ENCODE measurements at places on chromosomes 16 and 17.

DNA sequence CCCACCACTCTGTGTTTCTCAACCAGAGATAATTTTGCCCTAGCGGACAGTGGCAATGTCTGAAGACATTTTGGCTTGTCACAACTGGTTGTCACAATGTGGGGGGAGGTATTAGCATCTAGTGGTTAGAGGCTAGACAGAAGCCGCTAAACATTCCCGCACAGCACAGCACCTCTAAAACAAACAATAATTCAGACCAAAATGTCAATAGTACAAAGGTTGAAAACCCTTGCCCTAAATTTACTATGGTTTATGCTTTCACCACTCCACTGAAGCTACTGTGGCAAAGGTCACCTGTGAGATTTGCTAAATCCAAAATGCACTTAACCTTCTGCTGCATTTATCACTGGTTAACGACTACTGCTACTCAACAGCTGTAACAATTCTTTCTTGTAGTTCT is 14.1 kb downstream of the NUP88 start:
- DNase-seq, result no peak

DNA sequence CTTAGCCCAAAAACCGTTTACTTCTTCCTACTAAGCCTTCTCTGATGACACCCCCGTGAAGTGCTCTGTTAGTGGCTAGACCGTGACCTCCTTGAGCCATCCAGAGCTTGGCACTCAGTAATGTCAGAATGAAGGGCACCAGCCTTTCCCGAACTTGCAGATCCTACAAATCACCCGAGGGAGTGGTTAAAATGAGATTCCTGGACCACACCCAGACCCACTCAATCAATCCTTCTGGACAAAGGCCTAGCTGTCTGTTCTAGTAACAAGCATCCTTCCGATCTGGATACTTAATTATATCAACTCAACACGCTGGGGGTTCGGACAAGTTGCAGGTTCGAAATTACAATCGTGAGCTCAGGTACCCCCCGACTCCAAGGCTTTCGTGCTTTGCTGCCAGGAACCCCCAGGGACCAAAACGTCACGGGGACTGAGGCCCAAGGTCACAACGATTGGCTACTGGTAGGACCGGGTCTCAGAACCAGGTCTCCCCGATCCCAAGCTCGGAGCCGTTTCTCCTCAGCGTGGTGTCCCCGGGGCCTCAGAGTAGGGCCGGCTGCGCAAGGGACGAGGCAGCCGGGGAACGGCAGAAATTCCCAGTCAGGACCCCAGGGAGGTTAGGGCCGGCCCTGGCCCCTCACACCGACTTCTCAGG is 527 bp downstream of the CIAPIN1 start:
- DNase-seq, result peak; percentile 12

DNA sequence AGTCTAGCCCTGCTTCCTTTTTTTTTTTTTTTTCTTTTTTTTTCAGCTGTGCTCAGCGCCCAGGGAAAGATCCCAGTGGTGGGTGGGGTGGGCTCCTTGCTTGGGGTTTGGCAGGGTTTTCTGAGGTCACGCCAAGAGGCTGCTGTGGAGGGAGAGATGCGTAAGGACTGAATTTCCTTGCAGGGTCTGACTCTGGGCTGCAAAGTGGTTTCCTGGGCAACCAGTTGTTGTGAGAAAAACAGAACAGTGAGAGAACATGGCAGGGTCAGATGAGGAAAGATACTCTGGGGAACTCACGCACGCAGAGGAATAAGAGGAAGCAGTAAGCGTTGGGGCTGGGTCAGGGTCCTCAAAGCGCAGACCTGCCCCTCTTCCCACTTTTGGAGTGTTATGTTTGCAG is 119.5 kb downstream of the IRF8 start:
- DNase-seq, result no peak

DNA sequence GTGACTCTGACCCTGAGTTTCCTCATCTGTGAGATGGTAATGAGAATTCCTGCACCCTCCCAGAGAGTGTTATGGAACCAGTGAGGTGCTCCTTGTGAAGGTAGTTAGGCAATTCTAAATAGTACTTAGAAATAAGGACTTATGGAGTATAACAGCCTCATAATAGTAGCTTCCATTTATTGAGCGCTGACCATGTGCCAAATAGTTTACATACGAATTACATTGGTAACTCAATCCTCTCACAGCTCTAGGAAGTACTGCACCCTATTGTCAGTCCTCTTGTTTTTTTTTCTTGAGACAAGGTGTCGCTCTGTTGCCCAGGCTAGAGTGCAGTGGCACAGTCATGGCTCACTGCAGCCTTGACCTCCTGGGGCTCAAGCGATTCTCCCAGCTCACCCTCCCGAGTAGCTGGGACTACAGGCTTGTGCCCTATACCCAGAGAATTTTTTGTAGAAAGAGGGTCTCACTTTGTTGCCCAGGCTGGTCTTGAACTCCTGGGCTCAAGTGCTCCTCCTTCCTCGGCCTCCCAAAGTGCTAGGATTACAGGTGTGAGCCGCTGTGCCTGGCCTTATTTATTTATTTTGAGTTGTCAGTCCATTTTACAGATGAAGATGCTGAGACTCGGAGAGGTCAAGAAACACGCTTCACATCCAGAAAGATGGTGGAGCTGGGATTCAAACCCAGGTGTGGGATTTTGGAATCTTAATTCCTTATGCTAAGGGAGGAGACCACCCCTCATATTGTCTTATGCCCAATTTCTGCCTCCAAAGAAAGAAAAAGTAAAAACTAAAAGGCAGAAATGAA is 2.9 kb downstream of the TNS4 start:
- no peak for DNase-seq

DNA sequence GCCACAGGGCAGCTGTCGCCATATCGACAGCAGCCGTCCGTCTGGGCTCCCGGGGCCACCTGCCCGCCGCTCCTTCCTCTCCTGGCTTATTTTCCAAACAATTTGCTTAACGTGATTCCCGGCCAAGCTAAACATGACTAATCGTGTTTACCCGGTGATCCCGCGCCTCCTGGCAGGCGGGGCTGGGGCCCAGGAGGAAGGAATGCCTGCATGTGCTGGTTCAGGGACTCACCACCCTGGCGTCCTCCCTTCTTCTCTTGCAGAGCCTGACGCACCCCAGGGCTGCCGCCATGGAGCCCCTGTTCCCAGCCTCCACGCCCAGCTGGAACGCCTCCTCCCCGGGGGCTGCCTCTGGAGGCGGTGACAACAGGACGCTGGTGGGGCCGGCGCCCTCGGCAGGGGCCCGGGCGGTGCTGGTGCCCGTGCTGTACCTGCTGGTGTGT is 6.1 kb downstream of the SSTR5 start:
- no peak for DNase-seq

DNA sequence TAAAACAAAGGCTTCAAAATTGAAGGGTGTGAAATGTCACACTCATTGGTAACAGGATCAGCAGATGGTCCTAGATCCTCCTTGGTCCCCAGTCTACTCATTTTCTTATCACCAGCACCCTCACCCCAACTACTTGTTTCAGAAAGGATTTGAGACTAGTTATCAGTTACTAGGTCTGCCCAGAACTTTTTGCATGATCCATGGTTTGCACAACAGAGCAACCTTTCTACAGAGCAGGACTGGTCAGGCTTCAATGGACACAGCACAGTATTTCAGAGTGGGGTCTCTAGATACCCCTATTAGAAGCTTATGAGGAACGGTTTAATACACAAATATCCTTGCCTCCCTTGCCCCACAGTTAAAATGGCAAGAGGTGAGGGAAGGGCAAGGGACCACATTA is 25.6 kb downstream of the TTC19 start:
- DNase-seq, result no peak

DNA sequence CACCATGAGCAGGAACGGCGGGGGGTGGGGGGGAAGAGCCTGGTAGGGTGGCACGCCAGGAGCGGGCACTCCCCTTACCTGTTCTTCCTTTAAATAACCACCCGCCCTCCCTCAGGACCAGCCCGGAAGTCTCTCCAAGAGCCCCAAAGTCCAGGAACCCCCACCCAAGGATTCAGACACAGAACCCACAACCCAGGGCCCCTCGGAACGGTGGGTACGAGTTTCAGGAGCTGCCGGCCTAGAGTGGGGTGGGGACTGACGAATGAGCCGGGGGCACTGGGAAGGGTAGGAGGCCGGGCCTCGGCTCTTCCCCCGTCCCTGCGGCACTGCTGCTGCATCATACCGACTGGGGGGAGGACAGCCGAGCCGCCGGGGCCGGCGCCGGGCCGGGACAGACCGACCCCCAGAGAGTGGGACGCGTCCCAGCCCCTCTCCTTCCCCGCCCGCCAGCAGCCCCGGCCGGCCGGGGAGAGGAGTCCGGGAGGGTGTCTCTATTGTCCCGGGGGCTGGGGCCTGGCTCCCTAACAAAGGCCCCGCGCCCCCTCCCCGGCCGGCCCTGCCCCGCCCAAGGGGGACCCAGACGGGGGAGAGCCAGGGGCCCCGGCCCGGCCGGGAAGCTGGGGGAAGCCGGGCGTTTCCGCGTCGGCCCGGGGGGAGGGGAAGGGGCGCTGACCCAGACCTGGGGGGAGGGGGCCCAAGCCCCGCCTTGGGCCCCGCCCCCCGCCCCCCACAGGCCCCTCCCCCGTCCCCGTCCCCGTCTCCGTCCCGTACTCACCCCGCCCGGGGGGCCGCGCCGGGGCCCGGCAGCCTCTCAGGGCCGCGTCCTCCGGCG is 747 bp downstream of the ATXN7L3 start:
- DNase-seq, result peak; percentile 59

DNA sequence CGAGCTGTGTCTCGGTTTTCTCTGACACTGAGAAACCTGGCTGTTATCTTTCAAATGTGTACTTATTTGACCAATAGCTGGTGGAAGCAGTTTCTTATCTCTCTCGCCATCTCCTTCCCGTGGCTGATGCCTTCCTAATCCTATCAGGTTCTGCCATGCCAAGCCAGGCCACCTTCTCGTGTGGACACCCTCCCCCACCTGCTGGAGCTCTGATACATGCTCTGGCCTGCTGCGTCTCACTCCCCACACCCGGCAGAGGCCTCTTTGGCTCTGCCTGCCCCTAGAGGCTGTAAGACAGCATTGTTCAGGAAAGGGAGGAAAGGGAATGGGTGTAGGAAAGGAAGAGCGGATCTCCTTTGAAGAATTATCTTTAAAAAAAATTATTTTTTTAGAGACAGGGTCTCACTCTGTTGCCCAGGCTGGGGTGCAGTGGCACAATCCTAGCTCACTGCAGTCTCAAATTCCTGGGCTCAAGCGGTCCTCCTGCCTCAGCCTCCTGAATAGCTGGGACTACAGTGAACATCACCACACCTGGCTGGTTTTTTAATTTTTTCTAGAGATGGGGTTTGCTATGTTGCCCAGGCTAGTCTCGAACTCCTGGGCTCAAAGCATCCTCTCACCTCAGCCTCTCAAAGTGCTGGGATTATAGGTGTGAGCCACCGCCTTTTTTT is 7.5 kb upstream of the ARMC5 start:
- DNase-seq, result no peak

GRCh38 chr16:22372882-22373661 is 1.3 kb downstream of the CDR2 start:
- DNase-seq, result no peak

- no peak for DNase-seq
These were observed 28.9 kb downstream of the WNT3 start for GRCh38 chr17:46789610-46790009.

DNA sequence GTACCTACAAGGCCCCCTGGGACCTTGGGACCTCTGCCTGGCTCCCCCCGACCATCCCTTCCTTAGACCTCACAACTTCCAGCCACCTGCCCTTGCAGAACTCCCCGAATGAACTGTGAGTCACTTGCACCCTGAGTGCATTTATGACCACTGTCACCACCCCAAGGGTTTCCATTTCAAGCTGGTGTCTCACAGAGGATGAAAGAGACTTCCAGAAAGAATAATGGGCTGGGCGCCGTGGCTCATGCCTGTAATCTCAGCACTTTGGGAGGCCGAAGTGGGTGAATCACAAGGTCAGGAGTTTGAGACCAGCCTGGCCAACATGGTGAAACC is 124.5 kb upstream of the CIBAR2 start:
- DNase-seq, result no peak

DNA sequence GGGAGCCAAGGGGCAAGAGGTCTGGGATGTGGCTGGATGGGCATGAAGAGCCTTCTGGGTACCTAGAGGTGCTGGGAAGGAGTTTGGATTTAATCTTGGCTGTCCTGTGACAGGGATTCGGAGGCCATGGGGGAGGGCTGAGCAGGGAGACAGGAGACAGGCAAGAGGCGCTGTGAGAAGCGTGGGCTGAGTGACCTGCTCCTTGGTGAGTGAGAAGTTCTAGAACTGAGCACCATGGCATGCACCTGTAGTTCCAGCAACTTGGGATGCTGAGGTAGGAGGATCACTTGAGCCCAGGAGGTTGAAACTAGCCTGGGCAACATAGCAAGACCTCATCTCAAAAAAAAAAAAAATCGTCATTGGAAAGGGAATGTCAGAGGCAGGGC is 78.3 kb upstream of the PLCG2 start:
- DNase-seq, result no peak

- DNase-seq, result no peak
These were observed 169.1 kb downstream of the XYLT1 start for GRCh38 chr16:17301593-17302135.

DNA sequence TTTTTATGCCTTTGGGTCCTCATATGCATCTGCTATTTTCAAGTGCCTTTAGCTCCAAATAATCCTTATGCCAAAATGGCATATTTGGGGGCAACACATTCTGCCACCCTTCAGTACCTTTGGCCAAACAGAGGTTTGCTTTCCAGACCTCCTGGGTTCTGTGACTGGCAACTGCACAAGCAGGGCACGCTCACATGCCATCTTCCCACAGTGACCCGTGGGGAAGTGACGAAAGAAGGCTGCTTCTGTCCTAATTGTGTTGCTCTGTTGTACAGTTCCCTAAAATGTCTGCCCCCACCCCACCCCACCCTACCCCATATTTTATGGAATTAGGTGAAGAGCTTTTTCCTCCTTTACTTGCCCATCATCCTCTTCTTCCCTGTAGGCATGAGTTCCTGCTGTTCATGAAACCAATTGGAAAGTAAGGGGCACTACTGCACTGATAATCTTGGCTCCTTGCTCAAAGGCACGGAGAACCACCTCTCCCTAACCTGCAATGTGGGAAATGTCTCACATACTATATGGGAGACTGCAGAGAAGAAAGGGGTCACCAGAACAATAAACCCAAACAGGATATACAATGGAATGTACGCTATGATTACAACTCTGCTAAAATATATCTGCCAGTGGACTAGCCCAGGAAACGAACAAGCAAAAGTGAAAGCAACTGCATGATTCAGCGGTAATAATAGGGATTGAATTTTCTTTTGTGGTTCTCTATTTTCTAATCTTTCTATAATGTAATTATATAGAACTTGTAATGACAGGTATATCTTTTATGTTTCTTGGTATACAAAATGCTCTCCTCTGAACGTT is 3.3 kb upstream of the SLFN12L start:
- DNase-seq, result peak; percentile 45

GRCh38 chr17:62696256-62696655 is 68.8 kb downstream of the MRC2 start:
- DNase-seq, result no peak

DNA sequence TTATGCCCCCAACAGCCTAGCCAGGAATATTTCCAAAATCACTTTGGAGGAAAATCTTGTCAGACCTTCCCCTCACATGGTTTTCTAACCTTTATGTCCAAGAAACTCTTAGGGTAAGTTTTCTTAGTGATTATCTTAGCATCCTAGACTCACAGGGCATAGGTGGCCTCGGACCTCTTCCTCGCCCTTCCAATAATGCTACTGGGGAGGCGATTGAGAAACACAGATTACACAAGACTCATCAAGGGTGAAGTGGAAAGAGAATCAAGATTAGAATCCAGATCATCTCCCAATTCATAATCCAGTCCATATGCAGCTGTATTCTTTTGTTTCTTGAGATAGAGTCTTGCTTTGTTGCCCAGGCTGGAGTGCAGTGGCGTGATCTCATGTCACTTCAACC is 358.4 kb upstream of the CDH5 start:
- no peak for DNase-seq

GRCh38 chr17:40075201-40075941 is 12.6 kb downstream of the THRA start:
- peak; percentile 69 for DNase-seq

Measured in activated naive CD4-positive, alpha-beta T cell treated with Interleukin-2 at 50 U/mL for 16 hours (primary cell).